ENCODE measurements at places on chromosomes 2 and 18.

DNA sequence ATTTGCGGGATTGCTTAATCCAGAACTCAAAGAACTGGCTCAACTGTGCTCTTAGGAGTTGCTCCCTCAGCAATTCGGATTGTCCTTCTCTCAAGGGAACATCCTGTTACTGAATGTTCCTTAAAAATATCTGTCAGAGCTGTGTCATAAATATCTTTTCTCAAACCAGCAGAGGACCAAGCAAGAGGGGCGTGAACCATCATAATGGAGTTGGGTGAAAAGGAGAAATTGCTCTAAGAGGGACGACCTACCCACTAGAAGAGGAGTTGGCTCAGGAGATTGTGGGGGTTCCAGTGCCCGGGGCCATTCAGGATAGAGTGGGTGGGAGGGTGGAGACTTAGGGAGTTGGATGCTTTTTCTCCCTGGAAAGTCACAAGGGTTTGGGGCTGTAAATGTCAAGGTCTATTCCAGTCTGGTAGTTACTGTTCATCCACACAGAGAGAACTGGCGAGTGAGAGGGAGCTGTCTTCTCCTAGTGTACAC lies 59.5 kb downstream of the MERTK start:
- no peak for DNase-seq

- DNase-seq: peak; percentile 74
Observed at GRCh38 chr2:237669628-237670392, 42.4 kb downstream of the LRRFIP1 start.

GRCh38 chr2:241275504-241275903 lies 40.0 kb downstream of the HDLBP start:
- no peak for DNase-seq

DNA sequence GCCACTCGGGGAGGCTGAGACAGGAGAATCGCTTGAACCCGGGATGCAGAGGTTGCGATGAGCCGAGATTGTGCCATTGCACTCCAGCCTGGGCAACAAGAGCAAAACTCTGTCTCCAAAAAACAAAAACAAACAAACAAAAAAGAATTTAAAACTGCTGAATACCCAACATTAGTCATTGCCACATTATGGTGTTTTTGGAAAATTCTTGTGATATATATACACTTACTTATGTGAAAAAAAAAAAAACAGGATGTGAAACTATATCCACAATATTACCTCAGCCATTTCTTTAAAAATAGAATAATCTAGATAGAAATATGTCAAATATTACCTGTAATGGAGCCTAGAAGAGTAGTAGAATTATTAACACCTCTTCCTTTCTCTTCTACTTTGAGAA lies 288.3 kb upstream of the FN1 start:
- DNase-seq: no peak

GRCh38 chr2:111091811-111092211 lies 28.9 kb upstream of the BCL2L11 start:
- DNase-seq: no peak

- DNase-seq: no peak
Observed at GRCh38 chr2:206642075-206643025, at the start of gene FAM237A. FAM237A (plus strand) TSS chr2:206642487; CDS start chr2:206644237, 1,750 bp downstream.

DNA sequence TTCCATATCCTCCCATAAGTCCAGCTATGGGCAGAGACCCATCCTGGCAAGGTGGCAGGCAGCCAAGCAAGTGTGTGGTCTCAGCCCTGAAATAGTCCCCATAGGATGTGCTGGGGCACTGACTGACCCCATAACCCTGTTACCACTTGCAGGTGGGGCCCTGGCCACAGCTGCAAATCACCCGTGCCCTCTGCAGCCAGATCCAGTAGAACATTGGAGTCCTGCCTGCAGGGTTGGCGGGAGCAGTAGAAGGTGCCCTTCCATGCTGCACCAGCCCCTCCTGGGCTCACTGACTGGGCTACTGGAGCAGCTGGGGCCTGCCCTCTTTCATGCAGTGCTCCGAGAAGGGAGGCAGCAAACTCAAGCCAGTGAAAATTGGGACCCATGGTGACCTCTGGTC lies 112.6 kb upstream of the MCFD2 start:
- no peak for DNase-seq

DNA sequence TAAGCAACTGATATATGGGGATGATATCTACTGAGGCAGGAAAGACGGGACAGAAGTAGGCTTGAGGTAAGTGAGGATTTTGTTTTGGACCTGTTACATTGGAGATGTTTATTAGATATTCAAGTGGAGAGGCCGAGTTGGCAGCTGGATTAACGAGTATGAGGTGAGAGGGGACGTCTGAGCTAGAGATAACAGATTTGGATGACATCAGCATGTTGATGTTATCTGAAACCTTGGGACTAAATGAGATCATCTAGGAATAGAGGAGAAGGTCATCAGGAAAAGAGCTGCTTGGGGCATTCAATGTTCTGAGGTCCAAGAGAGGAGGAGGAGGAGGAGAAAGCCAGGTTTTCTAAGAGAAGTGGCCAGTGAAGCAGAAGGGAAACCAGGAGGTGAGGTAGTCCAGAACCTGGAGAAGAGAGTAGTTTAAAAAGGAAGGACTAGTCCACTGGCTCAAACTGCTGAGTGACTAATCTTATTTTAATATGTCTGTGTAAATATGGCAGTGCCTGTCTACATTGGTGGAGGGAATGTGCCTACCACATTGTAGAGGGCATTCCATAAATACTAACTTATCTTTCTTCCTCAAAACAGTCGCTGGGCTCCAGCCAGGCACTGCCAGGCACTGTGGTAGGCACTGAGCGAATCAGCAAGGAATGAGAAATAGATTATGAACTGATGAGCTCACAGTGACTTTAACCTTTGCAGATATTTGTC lies 488.3 kb downstream of the DLGAP1 start:
- DNase-seq: no peak

GRCh38 chr2:218219934-218220333 lies 2.9 kb downstream of the ARPC2 start:
- no peak for DNase-seq
